Posterior vena cava (tissue), 2 donors: ENCODE measurements at places on chromosomes 16 and 17. TPM values are rescaled to one million over a fixed set of nuclear protein-coding genes. Genes with fewer than 3 reads are reported as not detected.

DNA sequence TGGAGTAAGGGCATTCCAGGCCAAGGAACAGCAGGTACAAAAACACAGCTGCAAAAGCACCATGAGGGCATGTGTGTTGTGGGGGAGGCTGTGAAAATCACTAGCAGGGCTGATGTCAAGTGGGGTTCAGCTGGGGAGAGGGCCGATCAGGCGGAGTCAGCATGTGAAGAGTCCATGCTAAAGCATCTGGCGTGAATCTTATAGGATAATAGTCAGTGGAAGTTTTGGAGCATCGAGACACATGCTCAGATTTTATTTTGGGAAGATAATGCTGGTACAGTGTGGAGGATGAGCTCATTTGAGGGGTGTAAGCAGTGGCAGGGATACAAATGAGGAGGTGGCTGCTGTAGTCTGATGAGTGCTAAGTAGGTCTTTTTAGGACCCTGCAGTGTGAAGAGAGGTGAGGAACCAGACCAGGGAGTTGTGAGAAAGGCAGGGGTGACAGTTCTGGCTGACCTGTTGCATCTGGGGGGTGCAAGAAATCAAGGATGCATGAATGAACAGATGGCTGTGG lies 30.3 kb downstream of the MMD start:
- no peak for DNase-seq

GRCh38 chr16:25613931-25614330 lies 77.8 kb upstream of the HS3ST4 start:
- no peak for DNase-seq

The RAB11FIP4 gene
- total RNA-seq = 0.83 TPM

The CD300E gene
- 3.3 TPM for total RNA-seq

- peak; percentile 82 for DNase-seq
Observed at GRCh38 chr17:82232322-82232820, 3.5 kb downstream of the SLC16A3 start.

GRCh38 chr17:28369684-28370034 lies 448 bp downstream of the VTN start:
- no peak for DNase-seq

The SLC13A2 gene
- total RNA-seq = 0.14 TPM

DNA sequence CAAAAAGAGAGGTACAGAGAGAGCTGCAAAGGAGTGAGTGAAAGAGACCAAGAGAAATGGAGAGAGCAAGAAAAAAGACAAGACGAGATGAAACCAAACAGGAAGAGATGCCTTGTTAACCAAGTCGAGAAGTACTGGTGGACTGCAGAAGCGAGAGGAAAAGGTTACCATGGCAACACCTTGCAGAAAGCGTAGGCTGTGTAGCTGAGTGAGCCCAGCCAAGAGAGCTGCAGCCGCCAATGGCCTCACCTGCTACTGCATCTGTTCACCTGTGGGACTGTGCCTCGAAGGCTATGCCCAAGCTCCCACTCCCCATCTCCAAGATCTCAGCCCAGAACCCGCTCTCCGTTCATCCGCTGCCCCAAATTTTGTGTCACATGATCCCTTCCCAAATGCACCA lies 161.3 kb downstream of the SLC39A11 start:
- no peak for DNase-seq

GRCh38 chr17:31926100-31926729 lies 10.6 kb upstream of the SUZ12 start:
- DNase-seq = no peak

GRCh38 chr16:3730161-3731125 lies 13.1 kb upstream of the TRAP1 start:
- DNase-seq = peak; percentile 58

- DNase-seq = no peak
Observed at GRCh38 chr16:2295056-2295798, 27.3 kb upstream of the RNPS1 start.

GRCh38 chr16:31386157-31386984 lies 6.8 kb upstream of the ITGAD start:
- no peak for DNase-seq

GRCh38 chr17:49067163-49067562 lies 65.4 kb upstream of the B4GALNT2 start:
- DNase-seq = no peak

DNA sequence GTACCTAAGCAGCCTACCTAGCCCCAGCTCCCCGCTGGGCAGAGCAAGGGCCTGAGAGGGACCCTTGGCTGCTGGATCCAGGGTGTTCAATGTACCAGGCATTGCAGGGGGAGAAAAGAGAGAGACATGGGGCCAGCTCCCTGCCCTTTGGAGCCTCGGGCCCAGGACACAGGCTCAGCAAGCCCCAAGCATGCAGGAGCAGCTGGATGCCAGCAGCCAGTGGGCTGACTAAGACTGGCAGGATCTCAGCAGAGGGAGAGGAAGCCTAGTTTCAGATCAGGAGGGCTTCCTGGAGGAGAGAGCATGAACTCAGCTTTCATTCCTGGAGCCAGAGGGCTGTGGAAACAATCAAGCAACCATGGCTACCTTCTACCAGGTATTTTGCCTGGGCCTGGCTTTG lies 82.0 kb upstream of the NKD1 start:
- peak; percentile 62 for DNase-seq

- peak; percentile 61 for DNase-seq
Observed at GRCh38 chr17:80870401-80870800, 121.2 kb upstream of the CHMP6 start.

The WDR90 gene
- total RNA-seq = 13.4 TPM

GRCh38 chr17:2347805-2348685 lies 10.7 kb downstream of the SGSM2 start:
- DNase-seq = no peak

DNA sequence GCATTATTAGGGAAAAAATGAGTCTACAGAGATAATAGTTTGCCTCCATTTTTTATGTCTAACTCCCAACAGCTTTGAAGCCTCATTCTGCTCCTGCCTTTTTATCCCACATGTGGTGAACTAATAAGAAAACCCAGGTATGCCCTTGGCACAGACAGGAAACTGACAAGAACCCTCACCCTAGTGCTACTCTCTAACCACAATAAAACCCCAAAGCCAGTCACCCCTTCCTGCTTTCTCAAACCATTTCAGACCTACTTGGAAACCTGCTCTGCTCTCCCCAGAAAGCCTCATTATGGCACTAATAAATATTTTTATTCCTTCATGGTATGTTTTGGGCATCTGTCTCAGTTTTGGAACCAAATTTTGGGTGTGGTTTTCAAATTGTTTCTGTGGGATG lies 3.9 kb upstream of the MARVELD3 start:
- no peak for DNase-seq

DNA sequence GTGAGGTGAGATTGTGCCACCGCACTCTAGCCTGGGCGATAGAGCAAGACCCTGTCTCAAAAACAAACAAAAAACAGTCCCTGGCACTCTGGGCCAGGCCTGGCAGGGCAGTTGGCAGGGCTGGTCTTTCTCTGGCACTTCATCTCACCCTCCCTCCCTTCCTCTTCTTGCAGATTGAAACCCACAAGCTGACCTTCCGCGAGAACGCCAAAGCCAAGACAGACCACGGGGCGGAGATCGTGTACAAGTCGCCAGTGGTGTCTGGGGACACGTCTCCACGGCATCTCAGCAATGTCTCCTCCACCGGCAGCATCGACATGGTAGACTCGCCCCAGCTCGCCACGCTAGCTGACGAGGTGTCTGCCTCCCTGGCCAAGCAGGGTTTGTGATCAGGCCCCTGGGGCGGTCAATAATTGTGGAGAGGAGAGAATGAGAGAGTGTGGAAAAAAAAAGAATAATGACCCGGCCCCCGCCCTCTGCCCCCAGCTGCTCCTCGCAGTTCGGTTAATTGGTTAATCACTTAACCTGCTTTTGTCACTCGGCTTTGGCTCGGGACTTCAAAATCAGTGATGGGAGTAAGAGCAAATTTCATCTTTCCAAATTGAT lies 24.8 kb downstream of the STH start:
- DNase-seq = no peak

The RRAD gene
- total RNA-seq = 8.2 TPM

The STH gene
- not detected for total RNA-seq

- no peak for DNase-seq
Observed at GRCh38 chr17:82810644-82811430, 29.0 kb downstream of the ZNF750 start.

- DNase-seq = no peak
Observed at GRCh38 chr16:10817963-10818941, at the start of gene TVP23A. Gene TVP23A (minus strand): TSS chr16:10818794. CDS start chr16:10818493, 301 bp downstream.

The ENPP7 gene
- total RNA-seq = not detected

- no peak for DNase-seq
Observed at GRCh38 chr17:10354651-10355050, 18.2 kb downstream of the MYH13 start.

The KRTAP16-1 gene
- total RNA-seq = not detected

The WNT3 gene
- 0.32 TPM for total RNA-seq

DNA sequence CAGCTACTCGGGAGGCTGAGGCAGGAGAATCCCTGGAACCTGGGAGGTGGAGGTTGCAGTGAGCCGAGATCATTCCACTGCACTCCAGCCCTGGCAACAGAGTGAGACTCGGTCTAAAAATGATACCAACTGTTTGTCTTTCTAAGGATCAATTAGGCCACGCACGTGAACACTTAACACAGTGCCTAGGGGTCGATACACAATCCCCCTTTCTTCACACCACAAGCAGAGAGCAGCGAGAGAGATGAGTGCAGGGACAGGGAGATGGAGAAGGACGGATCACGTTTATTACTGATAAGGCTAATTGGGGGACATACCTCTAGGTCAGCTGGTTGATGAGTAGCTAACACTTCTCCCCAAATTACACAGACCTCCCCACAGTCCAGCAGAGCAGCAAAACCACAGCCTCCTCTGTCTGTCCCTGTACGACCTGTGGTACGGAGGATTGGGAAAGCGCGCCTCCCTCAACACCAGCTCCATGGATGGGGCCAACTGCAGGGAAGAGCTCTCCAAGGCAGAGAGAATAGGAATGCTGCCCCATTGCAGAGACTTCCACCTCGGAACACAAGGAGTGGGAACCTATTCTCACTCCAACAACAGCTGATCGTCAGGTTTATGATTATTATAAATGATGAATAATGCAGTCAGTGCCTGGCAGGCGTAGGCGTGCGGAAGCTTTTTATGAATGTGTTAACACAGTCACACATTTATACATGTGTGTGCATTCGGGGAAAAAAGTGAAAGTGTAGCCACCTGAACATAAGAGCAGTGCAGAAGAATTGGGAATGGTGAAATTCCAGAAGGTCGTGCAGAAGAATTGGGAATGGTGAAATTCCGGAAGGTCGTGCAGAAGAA lies 155.1 kb downstream of the C16orf95 start:
- peak; percentile 19 for DNase-seq

DNA sequence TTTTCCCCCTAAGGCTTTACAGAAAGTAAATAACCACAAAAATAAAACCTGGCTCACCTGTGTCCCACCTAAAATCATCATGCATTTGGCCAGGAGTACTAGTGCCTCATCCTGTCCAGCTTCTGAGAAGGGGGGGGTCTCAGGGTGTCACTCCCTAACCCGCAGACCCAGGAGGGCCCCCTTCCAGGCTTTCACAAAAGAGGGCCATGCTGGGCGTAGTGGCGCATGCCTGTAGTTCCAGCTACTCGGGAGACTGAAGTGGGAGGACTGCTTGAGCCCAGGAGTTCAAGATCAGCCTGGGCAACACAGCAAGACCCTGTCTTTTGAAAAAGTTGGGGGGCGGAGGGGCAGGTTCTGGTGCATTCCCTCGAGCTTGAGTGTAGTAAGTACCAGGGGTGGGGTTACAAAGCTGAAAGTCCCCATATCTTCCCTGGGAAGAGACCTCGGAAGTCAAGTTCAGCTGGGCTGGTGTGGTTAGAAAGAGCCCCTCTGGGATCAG lies 259.3 kb downstream of the PARN start:
- no peak for DNase-seq

The MT1G gene
- 14.0 TPM for total RNA-seq

DNA sequence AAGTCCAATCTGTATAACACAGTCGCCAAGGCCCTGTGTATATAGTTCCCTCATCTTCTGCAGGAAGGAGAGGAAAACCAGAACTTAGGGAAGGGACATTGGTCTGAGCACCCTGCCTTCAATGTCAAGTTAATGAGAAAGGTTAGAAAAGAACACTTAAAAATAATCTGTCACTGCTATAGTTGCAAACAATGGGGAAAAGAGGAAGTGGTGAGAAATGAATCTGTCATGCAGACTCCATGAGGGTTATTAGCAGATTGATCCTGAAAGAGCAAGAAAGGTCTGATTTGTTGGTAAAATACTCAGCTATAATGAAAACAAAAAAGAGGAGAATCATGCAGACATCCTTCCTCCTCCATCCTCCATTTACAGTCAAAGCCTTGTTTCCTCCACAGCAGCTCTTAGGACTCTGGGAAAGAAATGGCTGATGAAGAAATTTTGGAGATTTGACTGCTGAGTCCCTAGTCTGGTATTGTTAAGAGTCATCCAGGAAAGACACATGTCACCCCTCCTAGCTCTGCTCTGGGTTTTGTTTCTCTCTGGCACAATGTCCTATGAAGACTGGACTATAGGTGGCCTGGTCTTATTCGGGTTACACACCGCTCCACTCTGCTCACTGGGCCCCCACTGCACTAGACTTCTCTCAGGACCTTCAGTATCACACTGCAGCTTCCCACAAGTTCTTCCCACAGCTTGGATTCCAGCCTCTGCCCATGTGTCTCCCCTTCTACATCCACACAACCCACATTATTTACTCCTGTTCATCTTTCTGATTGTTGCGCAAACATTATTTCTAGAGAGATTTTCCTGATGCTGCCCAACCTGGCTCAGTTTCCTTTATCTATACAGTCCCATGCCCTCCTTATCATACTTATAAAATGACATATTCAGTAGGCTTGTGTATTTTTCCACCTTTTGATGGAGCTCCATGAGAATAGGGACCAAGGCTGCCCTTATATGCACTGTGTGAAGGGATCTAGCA lies 56.5 kb upstream of the XYLT1 start:
- DNase-seq = no peak

DNA sequence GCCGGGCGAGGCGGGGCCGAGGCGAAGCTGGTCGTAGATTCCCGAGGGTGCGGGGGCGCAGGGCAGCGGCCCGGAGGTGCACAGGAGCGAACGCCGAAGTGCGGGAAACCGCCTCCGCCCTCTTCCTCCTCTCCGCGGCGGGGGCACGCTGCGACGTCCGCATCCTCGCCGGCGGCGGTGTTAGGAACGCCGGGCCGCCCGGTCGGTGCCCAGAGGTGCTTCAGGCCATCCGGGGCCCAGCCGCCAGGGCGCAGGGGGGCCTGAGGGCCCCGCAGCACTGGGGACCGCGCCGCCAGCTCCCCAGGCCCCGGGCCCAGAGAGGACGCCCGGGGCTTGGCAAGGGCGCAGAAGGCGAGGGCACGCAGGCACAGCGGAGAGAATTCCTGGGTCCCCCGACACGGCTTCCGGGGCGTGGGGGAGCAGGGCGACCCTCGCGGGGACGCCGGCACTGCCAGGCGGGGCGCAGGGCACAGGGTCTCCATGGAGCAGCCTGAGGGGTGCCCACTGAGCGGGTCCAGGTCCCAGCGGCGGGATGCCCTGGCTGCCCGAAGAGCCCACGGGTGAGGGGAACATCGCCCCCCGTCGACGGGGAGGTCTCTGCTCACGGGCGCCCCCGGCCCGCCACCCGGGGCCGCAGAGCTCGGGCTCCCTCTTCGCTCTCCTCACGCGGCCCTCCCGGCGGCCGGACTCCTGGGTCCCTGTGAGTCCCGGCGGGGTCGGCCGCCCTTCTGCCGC lies 576 bp downstream of the EPOP start:
- DNase-seq = peak; percentile 83
